ENCODE measurements at places on chromosomes 5 and 9.

DNA sequence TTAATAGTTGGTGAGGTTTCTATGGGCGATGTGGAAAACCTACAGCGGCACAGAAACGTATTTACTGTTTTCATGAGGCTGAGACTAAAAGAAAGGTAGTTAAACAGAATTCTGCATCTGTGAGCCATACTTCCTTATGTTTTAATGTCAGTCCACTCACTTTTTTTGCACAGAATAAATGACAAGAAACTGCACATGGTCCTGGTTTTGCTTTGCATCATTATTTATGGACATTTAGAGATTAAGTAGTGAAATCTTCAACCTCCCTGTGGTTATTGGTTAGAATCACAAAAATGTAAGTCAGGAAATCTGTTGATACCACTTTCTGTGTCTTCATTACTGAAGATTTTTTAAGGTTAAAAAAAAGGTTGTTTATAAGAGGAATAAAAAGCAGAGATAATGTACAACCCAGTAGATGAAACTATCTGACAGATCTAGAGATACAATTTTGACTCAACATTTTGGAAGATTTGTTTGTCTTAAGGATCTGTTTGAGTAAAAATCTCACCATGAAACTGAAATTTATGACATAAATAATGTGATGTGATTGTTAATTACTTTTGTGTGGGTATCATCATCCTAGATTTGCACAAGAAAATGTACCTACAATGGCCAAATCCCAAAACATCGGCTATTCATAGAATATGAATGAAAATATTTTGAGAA is 2.4 kb downstream of the PRR16 start:
- no peaks in the 10 kb centered on the region for H3K36me3 ChIP-seq
- peak overlapping the region; percentile 82 for H3K27ac ChIP-seq
- H3K4me1 ChIP-seq, result no peaks in the 10 kb centered on the region

DNA sequence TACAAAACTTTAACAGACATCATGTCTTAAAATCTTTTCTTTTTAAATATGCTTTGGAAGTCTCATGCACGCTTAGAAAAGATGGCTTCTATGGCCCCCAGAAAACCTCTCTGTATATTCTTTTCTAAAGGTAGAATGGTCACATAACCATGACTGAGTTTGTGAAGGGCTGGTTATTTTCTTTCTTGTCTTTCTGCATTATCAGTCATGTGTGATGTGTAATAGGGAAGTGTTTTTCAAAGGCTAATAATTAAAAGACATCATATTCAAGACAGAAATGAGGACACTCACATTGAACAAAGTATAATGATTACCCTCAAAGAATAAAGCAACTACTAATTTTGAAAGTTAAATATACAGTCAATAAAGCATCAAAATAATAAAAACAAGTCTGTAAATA is 253.4 kb downstream of the TRPM3 start:
- H3K4me1 ChIP-seq, result no peaks in the 10 kb centered on the region
- H3K4me3 ChIP-seq, result peak overlapping the region; percentile 56
- no peaks in the 10 kb centered on the region for H3K36me3 ChIP-seq
- H3K27me3 ChIP-seq, result no peaks in the 10 kb centered on the region
- H3K27ac ChIP-seq, result no peak overlapping the region
- DNase-seq, result no peak

DNA sequence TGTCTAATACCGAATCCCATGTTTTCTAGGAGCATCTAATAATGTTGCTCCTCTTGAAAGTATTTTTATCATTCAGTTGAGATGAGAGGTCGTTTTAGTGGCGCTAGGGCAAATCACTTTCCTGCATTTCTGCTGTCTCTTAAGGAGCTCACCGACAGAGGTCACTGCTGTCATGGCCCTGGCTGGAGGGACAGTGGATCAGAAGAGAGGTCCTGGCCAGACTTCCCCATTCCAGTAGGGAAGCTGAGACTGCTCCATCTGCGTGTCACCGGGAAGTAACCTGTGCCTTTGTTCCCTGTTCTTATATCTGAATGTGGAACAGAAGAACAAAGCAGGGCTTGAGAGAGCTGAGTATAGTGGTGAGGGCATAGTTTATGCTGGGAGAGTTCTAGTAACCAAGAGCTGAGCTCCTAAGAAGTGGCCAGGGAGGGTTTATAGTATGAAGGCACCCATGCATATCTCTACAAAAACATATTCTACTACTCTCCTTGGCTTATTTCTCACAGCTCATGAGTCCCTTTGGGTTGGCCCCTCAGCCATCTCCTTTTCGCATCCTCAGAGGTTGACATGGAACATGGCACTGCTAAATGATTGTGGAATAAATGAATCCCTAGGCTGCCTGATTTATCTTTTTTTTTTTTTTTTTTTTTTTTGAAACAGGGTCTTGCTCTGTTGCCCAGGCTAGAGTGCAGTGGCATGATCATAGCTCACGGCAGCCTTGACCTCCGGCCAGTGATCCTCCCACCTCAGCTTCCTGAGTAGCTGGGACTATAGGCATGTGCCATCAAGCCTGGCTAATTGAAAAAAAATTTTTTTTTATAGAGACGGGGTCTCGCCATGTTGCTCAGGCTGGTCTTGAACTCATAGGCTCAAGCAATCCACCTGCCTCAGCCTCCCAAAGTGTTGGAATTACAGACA is 27.2 kb downstream of the ATP6V0E1 start:
- no peak overlapping the region for H3K27ac ChIP-seq
- H3K36me3 ChIP-seq, result no peaks in the 10 kb centered on the region
- DNase-seq, result peak; percentile 63
- no peaks in the 10 kb centered on the region for H3K27me3 ChIP-seq
- no peak overlapping the region for H3K4me3 ChIP-seq

DNA sequence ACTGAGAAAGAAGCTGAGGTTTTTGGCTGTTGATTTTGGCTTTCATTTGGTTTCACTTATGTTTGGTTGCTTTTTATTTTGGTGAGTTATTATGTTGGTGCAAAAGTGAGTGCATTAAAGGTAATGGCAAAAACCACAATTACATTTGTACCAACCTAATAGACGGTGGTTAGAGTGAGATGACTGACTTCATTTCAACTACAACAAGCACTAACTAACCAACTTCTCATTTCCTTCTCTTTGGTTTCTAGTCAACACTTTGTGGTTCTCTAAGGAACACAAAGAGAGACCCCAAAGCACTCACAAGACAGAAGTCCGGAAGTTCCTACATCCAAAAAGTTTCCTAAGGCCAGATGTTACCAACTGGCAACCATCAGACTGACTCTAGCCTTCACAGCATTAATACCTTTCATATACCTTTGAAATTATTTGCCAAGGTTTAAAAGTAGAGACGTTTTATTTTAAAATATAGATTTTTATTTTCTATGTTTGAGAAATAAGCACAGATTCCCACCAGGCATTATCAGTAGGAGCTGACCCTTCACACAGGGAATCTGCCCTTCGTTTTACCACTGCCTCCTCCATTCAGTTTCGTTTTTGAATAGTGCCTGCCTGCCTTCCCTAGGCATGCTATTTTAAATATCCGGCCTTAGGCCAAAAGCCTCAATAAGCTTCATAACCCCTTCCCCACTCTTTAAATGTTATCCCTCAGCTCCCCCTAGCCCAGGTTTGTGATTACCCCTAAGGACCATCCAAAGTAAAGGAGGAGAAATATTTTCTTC is 301.1 kb upstream of the PTGER4 start:
- DNase-seq, result no peak
- no peaks in the 10 kb centered on the region for H3K4me1 ChIP-seq
- H3K27ac ChIP-seq, result no peak overlapping the region
- no peak overlapping the region for H3K4me3 ChIP-seq

- H3K4me1 ChIP-seq, result no peaks in the 10 kb centered on the region
- no peak overlapping the region for H3K27ac ChIP-seq
- no peak for DNase-seq
These were observed 366.8 kb downstream of the FAM170A start for GRCh38 chr5:119996128-119996527.

DNA sequence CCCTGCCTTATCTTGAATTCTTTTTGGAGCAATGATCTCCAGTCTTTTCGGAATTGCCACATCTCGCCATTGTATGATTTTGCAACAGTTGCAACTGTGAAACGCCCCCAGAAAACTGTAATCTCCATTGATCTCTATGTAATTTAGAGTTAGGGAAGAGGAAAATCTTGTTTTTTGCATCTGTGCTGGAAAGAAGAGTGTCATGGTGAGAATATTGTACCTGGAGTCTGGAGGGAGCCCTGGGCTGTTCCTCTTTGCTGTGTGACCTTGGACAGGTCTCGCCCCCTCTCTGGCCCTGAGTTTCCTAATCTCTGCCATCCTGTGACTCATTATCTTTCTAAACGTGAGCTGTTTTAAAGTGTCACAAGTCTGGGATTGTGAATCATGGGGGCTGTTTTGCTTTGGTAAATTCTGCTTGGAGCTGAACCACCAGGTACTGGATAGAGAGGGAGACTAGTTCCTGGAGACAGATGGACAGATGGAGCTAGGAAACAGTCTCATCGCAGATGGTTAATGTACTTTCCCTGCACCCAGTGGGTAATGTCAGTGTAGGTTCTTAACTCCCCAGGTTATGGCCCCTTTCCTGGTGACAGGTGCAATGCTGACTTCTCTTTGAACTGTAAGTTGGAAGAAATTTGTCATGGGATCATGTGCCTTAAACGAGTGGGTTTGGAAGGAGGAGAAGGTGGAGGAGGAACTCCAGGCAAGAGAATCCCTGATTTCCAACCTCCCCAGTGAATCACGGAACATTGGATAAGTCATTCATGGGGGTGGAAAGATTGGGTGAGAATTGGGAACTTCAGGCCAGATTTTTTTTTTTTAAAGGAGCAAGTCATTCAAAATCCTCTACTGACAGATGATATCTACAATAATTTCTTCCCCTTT is 19.6 kb downstream of the PPARGC1B start:
- H3K27me3 ChIP-seq, result no peaks in the 10 kb centered on the region
- DNase-seq, result no peak
- no peak overlapping the region for H3K27ac ChIP-seq
- H3K36me3 ChIP-seq, result no peaks in the 10 kb centered on the region

DNA sequence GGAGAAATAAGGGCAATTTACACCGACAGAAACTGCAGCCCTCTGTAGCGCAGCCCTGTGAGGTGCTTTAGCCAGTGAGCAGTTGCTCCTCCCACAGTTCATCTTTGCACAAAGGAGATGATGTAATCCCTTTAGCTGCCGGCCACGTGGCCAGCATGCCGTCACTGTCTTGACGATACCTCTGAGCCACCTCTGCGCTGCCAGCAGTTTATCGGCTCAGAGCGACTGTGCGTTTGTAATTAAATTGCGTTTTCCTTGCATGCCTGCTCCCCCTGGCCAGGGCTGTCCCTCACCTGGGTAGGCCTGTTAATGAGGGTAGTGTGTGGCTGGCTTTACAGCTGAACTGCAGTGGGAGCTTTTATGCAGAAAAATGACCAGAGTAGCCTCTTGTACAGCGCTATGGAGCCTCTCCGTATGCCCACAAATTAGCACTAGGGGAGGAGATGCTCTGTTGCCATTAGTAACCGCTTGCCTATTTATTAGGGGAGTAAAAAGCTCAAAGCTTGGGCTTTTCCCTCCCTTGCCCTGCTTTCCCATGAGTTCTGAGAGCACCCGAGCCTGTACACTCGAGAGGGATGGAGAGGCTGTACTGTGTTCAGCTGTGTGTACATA is 107.0 kb downstream of the TRIO start:
- H3K36me3 ChIP-seq, result no peaks in the 10 kb centered on the region
- no peak overlapping the region for H3K27ac ChIP-seq
- no peaks in the 10 kb centered on the region for H3K27me3 ChIP-seq
- H3K4me1 ChIP-seq, result peaks cover 72% of the 10 kb centered on the region
- no peak overlapping the region for H3K4me3 ChIP-seq
- DNase-seq, result peak; percentile 54

DNA sequence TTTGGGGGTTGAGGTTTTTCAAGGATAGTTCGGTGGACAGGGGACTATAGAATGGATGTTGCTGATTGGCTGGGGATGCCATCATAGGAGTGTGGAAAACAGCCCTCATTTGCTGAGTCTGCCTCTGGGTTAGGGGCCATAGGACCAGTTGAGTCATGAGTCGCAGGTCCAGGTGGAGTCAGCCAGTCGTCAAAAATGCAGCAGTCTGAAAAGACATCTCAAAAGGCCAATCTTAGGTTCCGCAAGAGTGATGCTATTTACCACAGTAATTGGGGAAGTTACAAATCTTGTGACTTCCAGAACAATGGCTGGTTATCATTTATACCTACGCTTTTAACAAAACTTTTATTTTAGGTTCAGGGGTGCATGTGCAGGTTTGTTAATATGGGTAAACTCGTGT is 276.0 kb upstream of the DMRT1 start:
- no peaks in the 10 kb centered on the region for H3K36me3 ChIP-seq
- no peak for DNase-seq
- H3K27ac ChIP-seq, result no peak overlapping the region
- no peak overlapping the region for H3K4me3 ChIP-seq

GRCh38 chr5:79416499-79416898 is 97.4 kb downstream of the HOMER1 start:
- H3K27ac ChIP-seq, result no peak overlapping the region
- H3K4me1 ChIP-seq, result no peaks in the 10 kb centered on the region
- no peak for DNase-seq
- no peak overlapping the region for H3K4me3 ChIP-seq
- H3K27me3 ChIP-seq, result no peaks in the 10 kb centered on the region

- H3K27me3 ChIP-seq, result no peaks in the 10 kb centered on the region
- no peaks in the 10 kb centered on the region for H3K4me1 ChIP-seq
- H3K36me3 ChIP-seq, result no peaks in the 10 kb centered on the region
- no peak overlapping the region for H3K4me3 ChIP-seq
- DNase-seq, result no peak
These were observed 132.8 kb upstream of the TAF11L2 start for GRCh38 chr5:17364987-17365810.

- peaks cover 4% of the 10 kb centered on the region for H3K36me3 ChIP-seq
- no peaks in the 10 kb centered on the region for H3K27me3 ChIP-seq
- H3K27ac ChIP-seq, result no peak overlapping the region
- no peaks in the 10 kb centered on the region for H3K4me1 ChIP-seq
- no peak for DNase-seq
These were observed 887 bp downstream of the PTPDC1 start for GRCh38 chr9:94085062-94085639.

DNA sequence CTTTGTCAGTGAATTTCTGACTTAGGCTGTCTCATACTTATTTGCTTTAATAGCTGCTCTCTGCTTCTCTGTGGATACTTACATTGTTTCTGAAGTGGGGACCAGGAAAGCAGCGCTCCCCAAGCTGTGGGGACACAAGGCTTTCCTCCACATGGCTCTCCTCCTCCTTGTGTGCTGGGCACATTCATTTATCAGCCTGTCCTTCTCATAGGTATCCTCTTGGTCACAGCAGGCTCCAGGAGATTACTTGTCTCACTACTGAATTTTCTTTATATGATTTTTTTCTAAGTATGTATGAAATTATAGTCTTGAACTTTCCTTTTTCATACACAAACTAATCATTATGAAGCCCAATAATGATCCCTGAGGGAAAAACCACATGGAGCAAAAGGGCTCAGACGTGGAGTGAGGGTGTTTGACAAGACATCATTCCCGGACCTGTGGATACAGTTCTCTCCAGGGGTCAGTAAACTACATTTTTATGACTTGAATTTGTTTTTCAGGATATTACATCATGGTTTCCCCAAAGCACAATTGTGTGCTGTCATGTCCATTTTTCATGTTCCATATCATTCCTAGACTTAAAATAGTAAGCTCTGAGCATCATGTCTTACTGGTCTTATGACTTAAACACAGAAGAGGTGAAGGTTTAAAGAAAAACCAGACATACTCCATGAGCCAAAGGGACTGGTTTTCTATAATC is 234.5 kb downstream of the PCSK1 start:
- no peak overlapping the region for H3K27ac ChIP-seq
- H3K27me3 ChIP-seq, result no peaks in the 10 kb centered on the region
- DNase-seq, result no peak
- H3K36me3 ChIP-seq, result no peaks in the 10 kb centered on the region

GRCh38 chr5:1057485-1058082 is 49.0 kb downstream of the NKD2 start:
- peaks cover 57% of the 10 kb centered on the region for H3K36me3 ChIP-seq
- H3K4me3 ChIP-seq, result no peak overlapping the region
- no peak for DNase-seq
- H3K27ac ChIP-seq, result no peak overlapping the region
- H3K27me3 ChIP-seq, result no peaks in the 10 kb centered on the region

Data from tibial artery (tissue), 4 donors.